ENCODE measurements at places on chromosomes 13 and 19.

DNA sequence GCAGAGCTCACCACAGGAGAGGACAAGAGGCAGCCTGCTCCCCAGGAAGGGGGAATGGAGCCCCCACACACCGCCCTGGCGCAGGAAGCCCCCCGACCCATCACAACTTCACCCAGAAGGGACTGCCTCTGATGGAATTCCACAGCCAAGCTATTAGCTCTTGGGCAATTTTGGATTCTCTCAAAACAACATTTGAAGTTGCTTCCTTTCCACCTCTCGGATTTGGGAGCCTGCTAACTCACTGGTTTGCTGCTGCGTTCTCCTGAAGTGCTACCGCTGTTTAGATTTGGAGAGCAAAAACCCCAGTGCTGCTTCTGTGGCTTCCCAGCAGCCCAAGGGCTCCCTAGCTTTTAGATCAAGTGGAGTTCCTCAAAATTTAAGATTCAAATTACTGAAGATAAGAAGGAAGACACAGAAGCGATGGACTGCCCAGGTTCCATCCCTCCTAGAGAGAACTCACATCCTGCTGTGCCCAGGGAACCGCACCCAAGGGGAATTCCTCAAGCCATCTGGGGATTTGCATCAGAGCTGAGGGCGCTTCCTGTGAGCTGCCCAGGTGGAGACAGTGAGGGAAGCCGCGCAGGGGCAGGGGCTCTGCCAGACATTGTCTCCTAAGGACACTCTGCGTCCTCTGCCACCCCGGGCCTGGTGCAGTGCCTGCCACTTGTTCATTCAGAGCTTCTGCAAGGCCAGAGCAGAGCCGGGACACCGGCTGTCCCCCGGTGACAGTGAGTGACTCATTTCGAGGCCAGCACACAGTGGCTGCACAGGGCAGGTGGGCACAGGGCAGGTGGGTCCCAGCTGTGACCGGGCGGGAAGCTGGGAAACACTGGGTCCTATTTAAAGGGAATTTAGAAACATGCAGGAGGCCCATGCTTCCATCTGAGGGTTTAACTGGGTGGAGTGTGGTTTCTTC, 45.5 kb downstream of the COL4A1 start:
- no peak for DNase-seq

DNA sequence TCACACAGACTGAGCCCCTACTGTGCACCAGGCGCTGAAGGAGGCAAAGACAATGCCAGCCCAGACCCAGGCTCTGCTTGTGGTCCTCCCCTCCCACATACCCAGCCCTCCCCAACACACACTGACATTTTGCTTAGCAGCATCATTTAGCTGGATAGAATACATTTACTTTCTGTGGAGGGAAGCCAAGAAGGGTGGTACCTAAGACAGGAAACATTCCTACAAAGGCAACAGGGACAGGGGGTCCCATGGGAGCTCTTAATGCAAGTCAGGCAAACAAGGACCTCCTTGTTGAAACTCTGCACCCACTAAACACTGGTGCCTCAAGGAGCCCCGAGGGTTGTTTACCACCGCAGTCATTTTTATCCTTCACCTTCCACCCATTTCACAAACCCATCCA, 77.0 kb upstream of the ZNF507 start:
- DNase-seq, result no peak

GRCh38 chr13:33794576-33794975, 23.4 kb upstream of the RFC3 start:
- no peak for DNase-seq

DNA sequence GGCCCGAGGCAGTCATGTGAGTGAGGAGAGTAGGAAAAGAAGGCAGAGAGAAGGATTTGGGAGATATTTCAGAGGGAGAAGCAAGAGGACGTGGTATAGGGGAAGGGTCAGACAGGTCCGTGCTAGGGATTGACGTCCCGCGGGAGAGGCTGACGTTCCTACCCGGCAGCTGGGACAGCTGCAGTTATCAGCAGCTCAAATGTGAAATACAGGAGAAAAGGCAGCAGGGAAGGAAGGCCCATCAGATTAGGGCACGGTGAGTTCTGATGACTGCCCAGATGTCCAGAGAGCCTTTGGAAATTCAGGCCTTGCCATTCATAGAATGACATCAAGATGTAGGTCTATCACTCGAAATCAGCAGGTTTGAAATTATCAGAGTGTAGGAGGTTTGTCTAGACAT, 88.4 kb downstream of the IRS2 start:
- DNase-seq, result no peak

- DNase-seq, result no peak
These were observed 61.1 kb upstream of the HMGB1 start for GRCh38 chr13:30526612-30527495.

GRCh38 chr19:14517446-14517839, 754 bp downstream of the DNAJB1 start:
- no peak for DNase-seq

DNA sequence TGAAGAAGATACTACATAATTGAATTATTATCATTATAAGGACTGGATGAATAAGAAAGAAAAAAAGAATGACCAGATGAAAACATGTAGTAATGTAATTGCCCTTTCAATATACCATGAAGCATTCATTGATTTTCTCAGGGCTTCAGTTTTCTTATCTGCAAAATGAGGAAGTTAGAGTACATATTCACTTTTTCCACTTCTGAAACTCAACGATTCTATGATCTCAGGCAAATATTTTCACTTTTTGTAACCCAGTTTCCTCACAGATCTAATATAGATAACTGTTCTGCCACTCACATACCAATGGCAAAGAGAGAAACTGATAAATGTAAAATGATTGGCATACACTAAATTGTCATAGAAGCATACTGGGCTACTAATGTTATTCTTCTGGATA, 856.6 kb upstream of the KLHL1 start:
- no peak for DNase-seq

DNA sequence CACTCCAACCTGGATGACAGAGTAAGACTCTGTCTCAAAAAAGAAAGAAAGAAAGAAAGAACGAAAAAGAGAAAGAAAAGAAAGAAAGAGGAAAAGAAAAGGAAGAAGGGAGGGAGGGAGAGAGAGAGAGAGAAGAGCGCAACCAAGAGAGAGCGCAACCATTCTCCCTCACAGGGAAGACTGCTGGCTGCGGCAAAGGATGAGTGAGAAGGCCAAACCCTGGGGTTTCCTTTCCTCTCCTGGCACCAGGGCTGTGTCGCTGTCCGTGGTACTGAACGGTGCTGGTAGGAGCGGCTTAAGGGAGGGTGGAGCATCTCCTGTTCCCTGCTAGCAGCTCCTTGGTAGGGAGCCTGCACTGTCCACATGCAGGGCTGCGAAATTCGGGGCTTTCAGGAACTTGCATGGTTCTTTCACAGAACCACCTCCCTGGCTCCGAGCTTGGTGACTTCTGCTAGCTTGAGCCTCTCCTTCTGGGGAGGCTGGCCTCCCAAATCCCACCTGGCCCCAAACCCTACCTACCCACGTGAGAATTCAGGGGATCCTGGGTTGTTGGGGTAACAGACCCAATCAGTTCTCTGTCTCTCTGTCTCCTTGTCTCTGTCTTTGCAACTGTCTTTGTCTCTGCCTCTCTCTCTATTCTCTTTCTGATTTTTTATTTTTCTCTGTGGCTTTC, 51.1 kb upstream of the ZNRF4 start:
- DNase-seq, result peak; percentile 50

GRCh38 chr19:10168386-10168948, 26.3 kb downstream of the DNMT1 start:
- no peak for DNase-seq

DNA sequence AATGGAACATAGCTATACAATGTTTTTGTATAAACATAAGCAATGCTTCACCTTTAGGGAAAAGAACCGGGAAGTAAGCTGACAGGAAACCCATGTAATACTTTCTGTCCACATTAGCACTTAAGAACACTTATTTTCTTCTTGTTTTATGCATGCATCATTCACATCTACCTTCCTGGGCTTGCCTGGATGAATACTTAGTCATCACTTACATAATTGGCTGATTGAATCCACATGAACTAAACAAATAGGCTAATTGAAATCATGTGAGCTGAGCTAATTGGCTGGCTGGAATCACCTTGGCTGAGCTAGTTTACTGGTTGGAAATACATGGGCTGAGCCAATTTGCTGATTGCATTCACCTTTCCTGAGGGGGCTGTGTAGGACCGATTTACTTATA, 78.8 kb downstream of the ZNF726 start:
- no peak for DNase-seq

GRCh38 chr13:66665991-66666390, 564.1 kb downstream of the PCDH9 start:
- no peak for DNase-seq

DNA sequence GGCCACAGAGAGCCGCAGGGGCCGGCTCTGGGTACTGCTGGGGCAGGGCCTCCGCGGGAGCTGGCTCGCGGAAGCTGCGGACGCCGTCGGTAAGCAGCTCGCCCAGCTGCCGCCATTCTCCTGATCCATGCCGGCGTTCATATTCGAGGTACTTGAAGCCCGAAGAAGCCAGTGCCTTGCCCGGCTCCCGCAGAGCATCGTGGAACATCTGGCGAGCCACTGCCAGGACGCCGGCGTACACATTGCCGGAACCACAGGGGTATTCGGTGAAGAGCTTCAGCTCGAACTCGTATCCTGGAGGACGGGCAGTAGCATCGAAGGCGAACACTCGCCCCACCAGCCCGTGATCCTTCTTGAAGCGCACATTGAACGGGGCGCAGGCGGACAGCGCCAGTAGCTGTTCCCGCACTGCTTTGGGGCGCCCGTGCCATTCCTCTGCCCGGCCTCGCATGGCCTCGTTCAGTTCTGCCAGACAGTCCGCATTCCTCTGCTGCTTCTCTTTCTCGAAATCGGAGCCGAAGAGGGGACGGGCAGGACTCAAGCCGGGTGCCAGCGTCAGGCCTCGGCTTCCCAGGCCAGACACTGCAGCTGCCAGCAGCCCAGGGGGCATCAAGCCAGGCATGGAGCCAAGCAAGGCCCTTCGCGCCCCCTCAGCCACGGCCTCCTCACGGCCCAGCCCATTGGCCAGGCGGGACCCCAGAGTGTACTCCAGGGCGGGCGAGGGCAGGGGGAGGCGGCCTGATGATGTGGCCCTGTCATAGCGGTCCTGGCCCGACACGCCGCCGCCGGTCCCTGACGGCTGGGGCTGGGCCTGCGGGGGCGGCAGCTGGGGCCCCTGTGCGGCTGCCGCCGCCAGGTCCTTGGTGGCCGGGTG, 1.0 kb downstream of the IRF2BP1 start:
- DNase-seq, result no peak

DNA sequence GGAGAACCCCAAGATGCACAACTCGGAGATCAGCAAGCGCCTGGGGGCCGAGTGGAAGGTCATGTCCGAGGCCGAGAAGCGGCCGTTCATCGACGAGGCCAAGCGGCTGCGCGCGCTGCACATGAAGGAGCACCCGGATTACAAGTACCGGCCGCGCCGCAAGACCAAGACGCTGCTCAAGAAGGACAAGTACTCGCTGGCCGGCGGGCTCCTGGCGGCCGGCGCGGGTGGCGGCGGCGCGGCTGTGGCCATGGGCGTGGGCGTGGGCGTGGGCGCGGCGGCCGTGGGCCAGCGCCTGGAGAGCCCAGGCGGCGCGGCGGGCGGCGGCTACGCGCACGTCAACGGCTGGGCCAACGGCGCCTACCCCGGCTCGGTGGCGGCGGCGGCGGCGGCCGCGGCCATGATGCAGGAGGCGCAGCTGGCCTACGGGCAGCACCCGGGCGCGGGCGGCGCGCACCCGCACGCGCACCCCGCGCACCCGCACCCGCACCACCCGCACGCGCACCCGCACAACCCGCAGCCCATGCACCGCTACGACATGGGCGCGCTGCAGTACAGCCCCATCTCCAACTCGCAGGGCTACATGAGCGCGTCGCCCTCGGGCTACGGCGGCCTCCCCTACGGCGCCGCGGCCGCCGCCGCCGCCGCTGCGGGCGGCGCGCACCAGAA, 1.1 kb downstream of the SOX1 start:
- DNase-seq, result no peak

DNA sequence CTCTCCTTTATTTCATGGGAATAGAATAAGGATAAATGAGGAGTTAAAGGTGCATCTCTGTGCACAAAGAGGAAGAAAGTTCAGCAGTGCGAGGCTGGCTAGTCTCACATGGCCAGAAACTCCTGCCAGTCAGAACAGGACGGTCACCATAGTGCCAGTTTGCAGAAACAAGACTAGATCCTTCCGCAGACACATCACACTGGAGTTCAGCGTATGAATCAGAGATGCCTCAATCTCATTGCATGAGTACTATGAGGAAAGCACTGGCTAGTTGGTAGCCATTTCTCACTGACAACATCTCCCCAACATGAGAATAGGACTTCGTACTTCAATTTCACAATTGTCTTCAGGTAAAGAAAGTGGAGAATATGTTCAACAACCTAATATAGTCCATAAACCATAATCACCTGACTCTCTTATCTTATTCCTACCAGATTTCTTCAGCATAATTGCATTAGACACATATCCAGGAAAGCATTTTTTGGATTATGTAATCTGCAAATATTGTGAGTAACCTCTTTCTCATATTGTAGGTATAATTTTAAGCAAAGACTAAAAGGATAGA, 34.9 kb downstream of the RXFP2 start:
- no peak for DNase-seq

DNA sequence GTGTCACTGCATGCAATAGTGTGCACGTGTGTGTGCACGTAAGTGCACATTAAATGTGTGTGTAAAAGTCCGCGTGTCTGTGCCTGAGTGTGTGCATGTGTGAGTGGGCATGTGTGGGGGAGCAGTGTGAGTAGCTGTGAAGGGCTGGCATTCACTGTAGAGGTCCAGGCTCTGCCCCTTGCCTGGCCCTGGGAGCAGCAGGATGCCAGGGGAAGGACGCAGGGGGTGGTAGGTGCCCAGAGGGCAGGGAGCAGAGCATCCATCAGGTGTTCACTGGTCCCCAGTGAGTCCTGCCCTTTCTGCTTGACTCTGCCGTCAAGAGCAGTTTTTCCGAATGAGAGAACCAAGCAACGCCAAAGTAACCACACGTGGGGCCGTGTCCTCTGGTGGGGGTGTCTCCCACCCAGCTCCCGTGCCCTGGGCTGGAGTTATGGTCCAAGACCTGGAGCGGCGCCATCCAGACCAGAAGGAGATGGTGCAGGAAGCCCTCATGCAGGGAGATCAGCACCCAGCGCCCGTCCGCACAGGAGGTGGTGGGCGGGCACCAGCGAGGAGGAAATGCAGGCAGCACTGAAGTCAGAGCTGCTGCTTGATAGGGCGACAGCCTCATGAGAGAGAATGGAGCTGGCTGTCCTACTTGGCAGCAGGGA, 68.5 kb downstream of the TEX29 start:
- peak; percentile 18 for DNase-seq

DNA sequence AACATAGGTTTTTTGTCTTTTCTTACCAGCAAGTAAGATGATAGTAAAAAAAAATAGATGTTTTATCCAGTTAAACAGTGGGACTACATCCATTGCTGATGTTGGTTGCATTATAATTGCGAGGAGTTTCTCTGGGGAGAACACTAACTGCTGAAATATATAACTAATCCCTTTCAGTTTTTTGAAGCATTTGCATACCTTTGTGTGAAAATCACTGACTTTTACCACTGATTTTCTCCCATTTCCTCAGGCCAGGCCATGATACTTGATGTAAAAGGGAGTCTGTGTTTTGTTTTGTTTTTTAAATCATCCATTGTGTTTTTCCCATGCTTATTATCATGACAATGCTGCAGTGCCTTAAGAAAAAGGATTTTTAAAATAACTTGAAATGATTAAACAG, 699.5 kb downstream of the PCDH9 start:
- DNase-seq, result no peak

GRCh38 chr13:28282451-28282850, 144.1 kb downstream of the PAN3 start:
- DNase-seq, result no peak

GRCh38 chr19:44809577-44810233, 802 bp downstream of the BCAM start:
- no peak for DNase-seq
